ENCODE measurements at places on chromosomes 3 and 15. TPM values are rescaled to one million over a fixed set of nuclear protein-coding genes. Genes with fewer than 3 reads are reported as not detected.
A peak's percentile ranks its signal among the peaks of the same experiment; 100 is the strongest.

DNA sequence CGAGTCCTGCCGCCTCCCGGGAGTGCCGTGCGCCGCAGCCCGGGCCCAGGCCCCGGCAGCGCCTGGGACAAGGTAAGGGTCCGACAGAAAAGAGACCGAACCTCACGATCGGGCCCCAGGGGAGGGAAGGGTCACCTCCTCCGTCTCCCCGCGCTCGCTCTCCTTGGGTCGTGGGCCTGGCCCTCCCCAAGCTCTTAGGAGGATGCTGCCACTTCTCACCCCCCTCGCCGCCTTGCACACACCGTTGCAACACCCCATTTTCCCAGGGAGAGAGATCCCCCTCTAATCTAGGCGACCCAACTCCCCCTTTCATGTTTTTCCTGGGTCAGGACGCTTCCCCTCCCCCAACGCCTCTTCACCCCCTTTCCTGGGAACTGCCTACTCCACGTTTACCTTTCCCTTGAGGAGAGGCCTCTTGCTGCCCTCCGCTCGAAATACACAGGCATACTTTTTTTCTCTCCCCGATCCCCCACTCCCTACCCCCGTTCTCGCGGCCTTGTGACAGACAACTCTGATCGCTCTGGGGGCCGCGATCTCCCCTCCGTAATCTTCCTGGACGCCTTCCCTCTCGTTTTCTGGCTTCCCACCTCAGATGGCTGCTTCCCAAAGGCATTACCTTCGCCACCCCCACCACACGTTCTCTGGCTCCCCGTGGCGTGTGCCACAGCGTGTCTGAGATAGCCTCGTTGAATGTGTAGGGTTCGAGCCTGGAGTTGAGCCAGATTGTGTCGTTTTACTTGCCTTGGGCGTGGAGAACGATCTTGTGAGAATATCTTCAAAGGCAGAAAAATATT is 688 bp downstream of the SETD5 start:
- DNase-seq = peak; percentile 38

DNA sequence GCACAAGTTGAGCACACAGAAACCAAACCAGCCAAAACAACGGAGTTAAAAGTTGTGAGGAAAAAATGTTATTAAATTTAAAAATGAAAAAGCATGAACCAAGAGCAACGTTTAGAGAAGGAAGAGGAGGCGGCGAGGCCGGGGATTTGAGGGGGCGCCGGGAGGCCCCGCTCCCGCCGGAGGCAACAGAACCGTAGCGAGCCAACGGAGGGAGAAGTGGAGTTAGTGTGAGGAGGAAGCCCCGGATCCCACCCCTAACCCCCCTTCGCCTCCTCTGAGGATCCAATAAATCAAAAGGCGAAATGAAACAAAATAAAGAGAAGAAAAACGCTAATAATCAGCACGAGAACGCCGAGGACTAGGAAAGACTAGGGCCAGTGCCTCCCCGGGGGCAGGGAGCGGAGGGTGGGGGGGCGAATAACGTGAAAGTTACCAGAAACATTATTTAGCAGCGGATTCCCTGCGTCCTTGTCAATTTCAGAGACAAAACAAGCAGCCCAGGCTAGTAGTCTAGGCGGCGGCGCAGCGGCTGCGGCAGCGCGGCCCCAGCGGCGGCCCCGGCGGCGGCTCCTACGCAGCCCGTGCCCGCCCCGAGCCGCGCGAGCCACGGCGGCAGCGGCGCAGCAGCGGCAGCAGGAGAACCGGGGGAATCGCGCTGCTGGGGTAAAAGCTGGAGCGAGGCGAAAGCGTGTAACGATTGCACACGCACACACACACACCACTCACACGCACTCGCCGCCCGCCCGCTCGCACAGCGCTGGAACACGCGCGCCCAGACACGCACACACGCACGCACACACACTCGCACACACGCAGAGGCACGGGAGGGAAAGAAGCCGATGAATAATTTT is 1.7 kb downstream of the MEIS2 start:
- DNase-seq = no peak

DNA sequence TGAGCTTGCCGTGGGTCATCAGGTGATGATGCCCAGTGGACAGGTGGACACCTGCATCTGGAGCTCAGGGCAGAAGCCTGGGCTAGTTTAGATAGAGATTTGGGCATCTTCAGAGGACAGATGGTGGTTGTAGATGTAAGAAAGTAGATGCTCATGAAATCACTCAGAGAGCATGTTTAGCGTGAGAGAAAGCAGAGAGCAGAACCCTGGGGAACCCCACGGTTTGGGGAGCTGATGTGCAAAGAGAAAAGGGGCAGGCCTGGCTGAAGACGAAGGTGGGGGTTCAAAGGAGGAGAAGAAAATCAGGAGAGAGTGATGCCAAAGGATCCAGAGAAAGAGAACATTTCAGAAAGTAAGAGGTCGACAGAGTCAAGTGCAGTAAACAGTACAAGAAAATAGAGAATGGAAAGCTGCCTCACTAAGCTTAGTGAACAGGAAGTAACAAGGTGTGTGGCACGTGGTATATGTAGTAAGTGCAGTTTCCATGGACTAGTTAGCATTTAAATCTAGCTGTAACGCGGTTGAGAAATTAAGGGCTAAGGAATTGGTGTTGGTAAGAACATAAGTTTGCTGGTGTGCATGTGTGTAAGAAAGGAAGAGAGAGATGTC is 13.5 kb downstream of the TIGIT start:
- DNase-seq = no peak

GRCh38 chr3:141784531-141784930 is 21.3 kb downstream of the GRK7 start:
- no peak for DNase-seq

Gene CLDN16
- not detected for total RNA-seq

Gene PIGZ
- 0.13 TPM for total RNA-seq

GRCh38 chr3:15528854-15529537 is 7.5 kb upstream of the COLQ start:
- no peak for DNase-seq

Gene CAMK2N2
- total RNA-seq = not detected

Gene HGD
- total RNA-seq = 3.8 TPM

Gene NANOGP8
- not detected for total RNA-seq

Gene FMN1
- 0.19 TPM for total RNA-seq

DNA sequence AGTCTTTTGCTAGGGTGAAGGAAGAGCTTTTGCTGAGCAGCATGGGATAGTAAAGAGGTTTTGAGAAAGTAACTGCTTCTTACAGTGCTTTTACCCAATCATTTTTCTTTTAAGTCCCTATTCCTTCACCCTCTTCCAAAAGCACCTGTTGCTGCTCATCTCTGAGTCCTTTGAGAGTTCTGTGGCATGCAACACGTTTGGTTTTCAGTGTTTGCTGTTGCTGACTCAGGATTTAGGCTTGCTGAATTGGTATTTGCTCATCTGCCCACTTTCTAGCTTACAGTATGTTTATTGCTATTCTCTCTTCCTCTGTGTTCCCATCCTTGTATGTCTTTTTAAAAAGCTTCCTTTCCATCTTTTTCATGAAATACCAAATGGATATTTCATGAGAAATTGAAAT is 55.9 kb upstream of the THRB start:
- no peak for DNase-seq

- peak; percentile 84 for DNase-seq
These were observed 51.2 kb upstream of the MINAR1 start for GRCh38 chr15:79380755-79381497.

DNA sequence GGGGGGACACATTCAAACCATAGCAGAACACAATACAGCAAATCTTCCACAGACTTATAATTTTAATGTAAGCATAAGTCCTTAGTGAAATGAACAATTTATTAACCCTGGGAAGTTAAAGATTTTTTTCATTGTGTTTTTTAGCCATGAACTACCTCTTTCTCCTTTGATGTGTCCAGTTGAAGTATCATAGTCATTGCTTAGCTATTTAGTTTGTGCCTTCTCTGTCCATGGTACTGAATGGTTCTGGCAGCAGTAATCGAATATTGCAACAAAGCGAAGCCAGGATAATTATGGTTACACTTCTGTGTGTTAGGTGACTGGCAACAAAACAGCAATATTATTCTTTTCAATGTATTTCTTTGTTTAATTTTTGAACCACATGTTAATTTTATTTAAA is 403.0 kb upstream of the ONECUT1 start:
- DNase-seq = no peak

Gene ZNF445
- total RNA-seq = 31.1 TPM

DNA sequence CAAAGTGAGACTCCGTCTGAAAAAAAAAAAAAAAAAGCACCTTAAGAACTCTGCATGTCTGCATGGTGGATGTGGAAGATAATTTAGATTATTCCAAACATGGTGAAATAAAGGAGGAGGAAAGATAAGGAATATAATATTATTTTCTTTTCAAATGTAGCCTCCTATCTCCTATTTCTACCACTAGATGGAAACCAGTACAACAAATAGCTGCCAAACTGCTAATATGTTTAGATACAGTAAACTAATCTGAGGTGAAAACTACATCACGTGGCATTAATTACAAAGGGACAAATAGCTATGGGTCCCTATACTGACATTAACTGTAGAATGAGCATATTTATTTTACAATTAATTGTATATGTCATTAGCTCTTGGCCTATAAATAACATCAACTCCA is 197.8 kb downstream of the TBC1D5 start:
- DNase-seq = no peak

DNA sequence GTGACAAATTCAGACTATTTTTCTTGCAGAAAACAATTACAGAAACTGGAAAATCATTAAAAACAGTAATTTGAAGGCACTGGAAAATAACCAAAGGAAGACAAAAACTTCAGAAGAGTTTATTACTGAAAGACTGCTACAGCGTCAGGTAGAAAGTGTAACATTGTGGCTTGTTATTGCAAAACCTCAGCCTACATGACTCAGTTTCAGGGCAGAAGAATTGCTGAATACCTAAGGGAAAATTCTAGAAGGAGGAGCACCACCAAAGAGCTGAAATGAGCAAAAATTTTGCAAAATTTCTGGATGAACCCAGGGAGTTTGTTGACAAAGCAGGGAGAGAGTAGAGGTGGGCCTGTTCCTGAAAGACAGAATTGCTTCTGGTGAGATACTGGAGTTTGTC is 219.6 kb downstream of the C3orf38 start:
- DNase-seq = no peak

DNA sequence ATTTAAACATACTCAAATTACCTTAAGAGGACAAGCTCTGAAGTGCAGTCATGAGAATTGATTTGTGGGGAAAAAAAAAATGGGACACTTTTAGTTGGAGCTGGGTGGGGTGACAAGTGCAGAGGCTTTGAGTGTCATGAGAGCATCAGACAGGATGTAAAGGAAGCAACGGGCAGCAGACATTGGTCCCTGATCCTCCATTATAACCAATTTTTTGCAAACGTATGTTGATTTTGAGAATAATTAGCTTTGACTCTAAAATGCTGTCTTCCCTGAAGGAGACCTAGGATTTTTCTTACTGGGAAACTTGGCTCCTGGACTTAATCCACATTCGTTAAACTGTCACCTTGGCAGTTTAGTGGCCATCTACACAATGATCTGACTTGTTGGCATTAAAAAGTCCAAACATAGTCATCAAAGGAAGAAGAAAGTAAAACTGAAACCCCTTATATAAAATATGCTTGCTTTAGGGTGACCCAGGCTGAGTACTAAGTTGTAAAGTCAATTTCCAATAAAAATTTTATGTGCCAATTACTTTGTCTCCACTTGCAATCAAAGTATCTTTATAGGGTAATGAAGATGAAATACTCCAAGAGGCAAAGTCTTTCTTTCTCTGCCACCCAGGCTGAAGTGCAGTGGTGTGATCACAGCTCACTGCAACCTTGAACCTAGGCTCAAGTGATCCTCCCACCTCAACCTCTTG is 45.6 kb downstream of the BCL2L10 start:
- DNase-seq = no peak

Gene HYAL2
- 2.5 TPM for total RNA-seq

Gene CADM2
- total RNA-seq = 0.55 TPM

DNA sequence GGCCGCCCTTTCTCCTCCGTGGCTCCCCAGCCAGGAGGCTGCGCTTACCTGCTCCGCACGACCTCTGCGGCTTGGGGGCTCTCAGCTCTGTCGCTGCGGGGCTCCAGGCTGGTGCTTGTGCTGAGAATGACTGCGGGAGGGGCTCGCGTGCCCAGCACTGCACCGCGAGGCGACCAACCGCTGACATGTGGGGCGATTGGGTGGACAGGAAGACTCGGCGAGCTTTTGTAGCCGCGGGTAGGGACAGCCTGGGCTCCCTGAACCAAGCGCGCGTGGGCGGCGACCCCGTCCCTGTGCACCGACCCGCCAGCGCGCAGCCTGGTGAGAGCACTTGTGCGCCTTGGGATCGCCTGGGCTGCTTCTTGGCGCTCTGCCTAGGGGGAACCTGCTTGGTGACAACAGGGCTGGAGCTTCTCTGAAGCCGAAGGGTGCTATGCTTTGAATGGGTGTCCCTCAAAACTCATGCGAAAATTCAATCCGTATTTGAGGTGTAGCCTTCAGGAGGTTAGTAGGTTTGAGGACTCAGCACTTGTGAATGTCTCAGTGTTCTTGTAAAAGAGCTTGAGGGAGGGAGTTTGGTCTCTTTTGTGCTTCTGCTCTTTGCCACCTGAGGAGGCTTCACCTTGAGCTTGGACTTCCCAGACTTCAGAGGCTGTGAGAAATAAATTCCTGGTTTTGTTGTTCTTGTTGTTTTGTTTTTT is 50.4 kb downstream of the IL12A start:
- DNase-seq = no peak

DNA sequence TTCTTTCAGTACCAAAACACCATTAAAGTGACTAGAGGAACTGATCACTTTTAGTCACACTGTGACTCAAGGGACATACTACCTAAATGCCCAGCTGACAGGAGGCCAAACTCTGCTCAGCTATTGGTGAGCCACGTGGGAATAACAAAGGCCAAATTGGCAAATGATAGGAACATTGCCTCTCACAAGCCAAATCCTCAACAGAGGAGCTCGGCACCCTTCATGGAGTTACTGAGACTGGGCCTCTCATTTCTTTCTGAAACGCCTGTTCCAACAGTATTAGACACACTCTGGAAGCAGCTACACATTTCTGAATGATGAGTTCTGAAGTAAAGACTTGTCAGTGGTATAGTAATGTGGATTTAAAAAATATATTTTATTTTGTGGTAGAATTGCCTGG is 166.0 kb upstream of the COL8A1 start:
- DNase-seq = no peak

Gene CCR9
- total RNA-seq = 1.9 TPM

DNA sequence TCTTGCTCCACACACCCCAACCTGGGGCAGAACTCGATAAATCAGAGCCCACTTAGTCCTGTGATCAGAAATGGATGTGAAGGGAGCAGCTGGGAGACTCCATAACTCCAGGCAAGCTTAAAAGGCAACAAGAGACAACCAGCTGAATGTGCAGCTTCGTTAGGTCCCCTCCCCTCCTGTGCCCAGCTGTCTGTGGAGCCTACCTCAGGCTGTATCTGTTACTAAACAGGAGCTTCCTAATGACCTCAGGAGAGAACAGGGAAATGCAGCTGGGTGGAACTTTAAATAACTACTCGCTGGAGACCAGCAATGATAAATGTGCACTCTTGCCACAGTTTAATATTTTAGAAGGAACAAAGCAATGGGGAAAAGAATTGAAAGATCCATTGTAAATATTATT is 25.9 kb downstream of the SLC9A9 start:
- DNase-seq = no peak

Gene GNAT1
- total RNA-seq = not detected

- DNase-seq = no peak
These were observed 52.4 kb upstream of the FAM174B start for GRCh38 chr15:92707880-92708551.

Gene ZNF385D
- total RNA-seq = not detected

Gene AADACL2
- not detected for total RNA-seq

GRCh38 chr15:79582650-79583049 is 150.5 kb downstream of the MINAR1 start:
- DNase-seq = no peak

Measured in naive thymus-derived CD8-positive, alpha-beta T cell (primary cell).